CD4-positive, alpha-beta T cell treated with Interleukin-15 for 4 hours (primary cell): ENCODE measurements at places on chromosomes 3 and 15.

DNA sequence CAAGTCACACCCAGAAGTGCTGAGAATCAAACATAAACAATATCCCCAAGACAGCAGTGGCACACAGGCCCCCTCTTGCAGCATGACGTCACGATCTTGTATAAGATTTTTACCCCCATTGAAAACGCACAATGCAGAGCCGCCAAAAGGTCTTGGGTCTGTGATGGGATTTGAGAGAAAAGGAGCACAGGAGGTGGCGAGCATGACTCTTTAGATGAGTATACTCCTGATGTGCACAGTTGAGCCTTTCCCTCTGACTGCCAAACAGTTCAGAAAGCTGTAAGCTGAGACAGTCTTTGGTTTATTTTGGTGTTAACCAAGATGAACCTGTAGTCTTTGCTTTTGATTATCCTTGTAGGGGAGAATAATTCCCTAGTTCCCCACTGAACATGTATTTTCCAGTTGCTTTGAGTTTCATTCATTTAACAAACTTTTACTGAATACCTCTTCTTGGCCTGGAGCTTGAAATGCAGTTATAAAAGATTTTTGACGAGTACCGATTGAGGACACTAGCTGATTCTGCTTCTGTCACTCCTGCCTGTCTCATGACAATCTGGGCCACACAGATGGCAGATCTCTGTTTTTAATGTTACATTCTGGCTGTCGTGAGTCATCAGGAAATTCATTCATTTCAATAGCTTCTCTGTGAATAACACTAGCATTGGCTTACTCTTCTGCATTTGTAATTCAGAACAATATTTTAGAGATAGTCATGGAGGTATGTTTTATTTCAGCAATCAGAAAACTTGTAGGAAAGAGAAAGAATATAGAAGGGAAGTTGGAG is 28.9 kb downstream of the CFAP91 start:
- DNase-seq: no peak

- no peak for DNase-seq
Observed at GRCh38 chr15:44137750-44138149, 57.3 kb downstream of the FRMD5 start.

GRCh38 chr3:99721633-99722007 is 83.2 kb downstream of the COL8A1 start:
- DNase-seq: no peak

- DNase-seq: no peak
Observed at GRCh38 chr3:52879090-52879489, 18.3 kb downstream of the STIMATE start.

DNA sequence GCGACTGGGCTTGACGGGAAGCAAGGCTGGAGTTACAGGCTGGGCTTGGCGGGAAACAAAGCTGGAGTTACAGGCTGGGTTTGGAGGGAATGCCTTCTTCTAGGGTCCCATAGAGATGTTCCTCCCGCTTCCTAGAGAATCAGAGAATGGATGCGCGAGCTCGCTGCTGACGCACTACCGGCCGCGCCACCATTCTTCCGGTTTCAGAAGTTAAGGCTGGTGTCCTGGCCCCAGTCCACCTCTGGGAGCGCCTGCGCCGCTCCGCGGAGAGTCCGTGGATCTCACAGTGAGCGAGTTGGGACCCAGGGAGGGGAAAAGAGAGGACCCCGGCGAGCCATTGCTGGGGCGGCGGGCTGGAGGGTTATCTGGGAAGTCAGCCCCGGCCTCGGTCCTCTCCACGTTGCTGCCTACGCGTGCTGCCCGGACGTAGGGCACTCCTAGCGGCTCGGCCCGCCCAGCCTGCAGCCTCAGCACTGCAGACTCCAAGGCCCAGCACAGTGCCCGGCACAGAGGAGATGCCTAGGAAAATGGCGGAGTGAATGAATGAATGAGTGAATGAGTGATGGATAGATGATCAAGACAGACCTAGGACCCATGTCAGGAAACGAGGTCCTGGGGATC is at the start of gene ZNF502:
ZNF502 (plus strand) TSS at position 206 of the 621 bp plus-strand sequence. CDS start 7,602 bp downstream, outside the sequence.
- peak; percentile 40 for DNase-seq

DNA sequence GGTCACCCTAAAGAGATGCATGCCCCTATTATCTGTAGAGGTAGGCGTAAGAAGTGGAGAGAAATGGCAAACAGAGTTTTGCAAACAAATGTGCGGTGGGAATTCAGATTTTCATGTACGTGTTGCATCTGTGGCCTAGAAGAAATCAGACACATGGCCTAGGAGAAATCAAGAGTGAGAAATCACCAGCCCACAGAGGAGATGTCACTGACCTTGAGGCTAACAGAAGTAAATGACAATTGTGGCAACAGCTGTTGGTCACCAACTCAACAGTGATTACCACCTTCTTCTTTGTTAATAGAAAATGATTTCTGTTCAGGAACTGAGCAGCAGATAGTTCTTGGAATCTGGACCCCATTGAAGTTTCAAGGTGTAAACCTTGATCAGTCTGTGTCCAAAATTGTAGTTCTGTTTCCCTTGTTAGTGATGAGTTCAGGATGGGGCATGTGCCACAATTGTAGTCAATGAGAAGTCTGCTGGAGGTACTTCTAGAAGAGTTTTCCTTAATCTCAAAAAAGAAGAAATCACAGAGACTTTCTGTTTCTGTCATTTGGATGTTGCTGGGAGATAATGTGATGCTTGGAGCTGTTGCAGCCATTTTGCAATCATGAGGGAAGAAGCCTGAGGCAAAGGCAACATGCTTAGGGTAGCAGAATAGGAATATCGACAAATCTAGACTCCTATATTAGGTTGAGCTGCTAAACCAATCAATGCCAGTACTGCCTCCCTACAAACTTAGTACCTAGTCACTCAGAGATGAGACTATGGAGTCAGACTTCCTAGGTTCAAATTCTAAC is 34.3 kb upstream of the RFTN1 start:
- no peak for DNase-seq

- no peak for DNase-seq
Observed at GRCh38 chr15:88932875-88933330, 19.7 kb upstream of the MFGE8 start.

GRCh38 chr3:192731233-192731632 is 3.9 kb upstream of the FGF12 start:
- DNase-seq: no peak

DNA sequence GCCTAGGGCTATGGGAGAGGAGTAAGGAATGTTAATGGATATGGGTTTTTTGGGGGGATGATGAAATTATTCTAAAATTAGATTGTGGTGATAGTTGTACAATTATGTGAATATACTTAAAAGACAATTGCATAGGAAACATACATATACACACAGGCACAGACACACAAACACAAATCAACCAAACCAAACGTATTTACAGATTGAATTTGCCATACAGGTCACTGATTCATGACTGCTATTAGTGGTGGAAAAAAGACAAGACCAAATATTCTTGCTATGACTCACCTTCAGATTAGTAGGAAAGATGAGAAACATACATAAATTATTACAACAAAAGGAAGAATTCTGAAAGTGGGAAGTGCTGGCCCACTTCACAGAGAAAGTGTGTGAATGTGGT is 85.3 kb downstream of the C3orf38 start:
- DNase-seq: no peak

GRCh38 chr3:23698652-23699313 is 107.0 kb upstream of the UBE2E1 start:
- DNase-seq: no peak

DNA sequence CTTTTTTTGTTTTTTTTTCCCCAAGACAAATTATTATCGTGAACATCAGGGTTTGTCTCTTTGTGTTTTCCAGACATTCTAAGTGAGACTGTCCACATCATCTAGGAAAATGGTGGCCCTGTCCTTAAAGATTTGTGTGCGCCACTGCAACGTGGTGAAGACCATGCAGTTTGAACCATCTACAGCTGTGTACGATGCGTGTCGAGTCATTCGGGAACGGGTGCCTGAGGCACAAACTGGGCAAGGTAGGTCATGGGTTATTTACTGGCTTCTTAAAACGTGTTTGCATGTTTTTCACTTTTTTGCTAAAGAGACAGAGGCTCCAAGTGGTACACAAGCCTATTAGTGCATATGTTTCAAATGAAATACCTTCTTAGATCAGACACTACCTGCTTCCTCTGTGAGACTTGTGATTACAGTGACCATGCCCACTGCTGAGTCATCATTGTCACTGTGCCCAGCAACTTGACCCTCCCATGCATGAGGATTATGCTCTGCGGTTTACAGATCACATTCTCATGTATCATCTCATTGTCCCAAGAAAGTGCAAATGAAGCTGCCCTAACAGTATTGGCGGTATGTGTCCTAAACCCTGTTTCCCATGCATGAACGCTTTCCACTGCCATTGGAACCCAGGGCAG is 395.2 kb upstream of the TPM1 start:
- no peak for DNase-seq

DNA sequence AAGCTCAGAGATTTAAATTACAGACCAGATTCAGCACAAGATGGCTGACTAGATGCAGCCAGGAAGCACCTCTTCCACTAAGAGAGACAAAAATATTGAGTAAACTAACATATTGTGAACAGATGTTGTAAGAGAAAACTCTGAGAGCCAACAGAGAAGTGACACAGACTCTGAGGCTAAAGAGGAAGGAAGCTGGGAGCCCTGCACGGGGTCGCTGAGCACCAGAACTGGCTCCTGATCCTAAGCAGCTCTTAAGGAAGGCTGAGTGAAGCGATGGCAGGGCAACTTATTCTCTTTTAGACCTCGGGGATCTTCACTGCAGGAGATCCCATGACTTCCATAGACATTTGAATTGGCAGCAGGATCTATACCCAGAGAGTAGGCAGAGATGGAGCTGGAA is 578.0 kb upstream of the GRM7 start:
- no peak for DNase-seq

- DNase-seq: no peak
Observed at GRCh38 chr3:7285505-7285904, 424.6 kb downstream of the GRM7 start.

- no peak for DNase-seq
Observed at GRCh38 chr3:194865615-194866014, 179.9 kb downstream of the FAM43A start.

GRCh38 chr3:171465763-171466162 is 5.6 kb upstream of the TNIK start:
- no peak for DNase-seq

DNA sequence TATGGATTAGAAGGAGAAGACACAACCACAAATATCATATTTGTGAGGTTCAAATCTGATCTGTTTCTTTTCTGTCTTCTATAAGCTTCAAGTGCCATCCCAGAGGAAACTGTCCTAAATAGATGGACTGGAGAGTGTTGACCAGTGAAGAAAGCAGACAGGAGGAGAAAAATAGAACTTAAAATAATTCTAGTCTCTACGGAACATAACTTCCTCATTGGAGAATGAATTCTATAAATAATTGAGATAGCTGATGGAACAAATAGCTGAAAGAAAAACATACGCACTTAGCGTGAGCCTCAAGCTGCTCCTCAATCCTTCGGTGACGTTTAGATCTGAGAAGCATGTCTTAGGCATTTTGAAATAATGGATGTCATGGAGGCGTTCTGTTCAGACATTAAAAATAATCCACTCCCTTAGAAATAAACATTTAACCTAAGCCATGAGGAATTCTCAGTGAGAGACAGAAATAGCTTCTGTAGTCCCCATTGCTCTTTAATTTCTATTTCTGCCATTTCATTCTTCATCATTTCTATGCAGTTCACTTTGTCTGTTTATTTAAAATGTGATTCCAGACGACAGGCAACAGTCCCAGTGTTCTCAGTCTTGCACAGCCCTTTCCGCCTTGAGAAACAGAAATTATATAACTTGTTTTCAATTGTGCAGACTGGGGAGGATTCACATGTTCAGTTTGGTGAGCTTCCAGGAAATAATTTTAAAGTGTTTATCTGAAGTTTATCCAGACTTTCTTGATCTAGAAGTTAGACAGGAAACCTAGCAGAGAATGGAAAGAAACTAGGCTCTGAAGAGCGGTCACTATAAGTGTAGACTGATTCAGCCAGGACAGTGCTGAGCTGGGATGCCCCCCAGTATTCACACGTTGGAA is 97.3 kb downstream of the NR1D2 start:
- no peak for DNase-seq

DNA sequence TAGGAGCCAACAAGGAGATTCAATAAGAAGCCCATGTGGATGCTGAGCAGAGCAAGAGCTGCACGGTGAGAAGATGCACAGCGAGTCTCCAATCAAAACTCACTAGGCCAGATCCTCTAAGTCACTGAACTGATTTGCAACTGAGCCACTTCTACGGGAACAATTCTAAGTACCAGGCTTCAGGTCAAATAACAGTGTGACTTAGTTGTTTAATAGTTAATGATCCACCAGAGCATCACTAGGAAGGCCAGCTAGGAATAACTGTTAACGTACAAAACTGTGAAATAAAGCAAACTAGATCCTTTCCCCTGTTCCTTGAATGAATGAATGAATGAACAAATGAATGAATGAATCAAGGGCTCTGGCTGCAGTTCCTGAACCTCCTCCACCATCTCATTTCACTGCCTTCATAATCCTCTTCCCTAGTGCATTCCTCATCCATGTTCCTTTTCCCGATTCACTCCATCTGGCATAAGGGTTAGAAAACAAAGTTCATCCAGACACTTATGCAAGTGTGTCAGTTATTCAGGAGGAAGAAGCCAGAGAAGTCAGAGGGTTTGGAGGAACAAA is 59.7 kb downstream of the ATP8B4 start:
- DNase-seq: no peak

GRCh38 chr3:185796431-185797107 is 28.3 kb downstream of the IGF2BP2 start:
- no peak for DNase-seq

DNA sequence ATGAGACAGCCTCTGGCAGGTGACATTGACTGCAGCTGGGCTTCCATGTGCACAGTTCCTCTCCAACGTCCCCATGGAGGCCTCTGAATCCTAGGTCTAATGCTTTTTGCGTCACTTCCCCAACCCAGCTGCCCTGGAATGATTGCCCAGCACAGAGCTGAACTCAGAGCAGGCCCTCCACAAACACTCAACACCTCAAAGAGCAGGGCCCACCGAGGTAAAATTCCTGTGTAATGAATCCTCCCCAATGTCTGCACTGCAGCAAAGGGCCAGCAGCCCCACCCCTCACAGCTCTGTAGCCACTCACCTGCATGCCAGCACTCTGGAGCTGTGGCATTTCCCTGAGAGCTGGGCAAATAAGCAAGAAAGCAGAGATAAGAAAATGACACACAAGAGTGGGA is 42.6 kb upstream of the DUSP7 start:
- DNase-seq: no peak

DNA sequence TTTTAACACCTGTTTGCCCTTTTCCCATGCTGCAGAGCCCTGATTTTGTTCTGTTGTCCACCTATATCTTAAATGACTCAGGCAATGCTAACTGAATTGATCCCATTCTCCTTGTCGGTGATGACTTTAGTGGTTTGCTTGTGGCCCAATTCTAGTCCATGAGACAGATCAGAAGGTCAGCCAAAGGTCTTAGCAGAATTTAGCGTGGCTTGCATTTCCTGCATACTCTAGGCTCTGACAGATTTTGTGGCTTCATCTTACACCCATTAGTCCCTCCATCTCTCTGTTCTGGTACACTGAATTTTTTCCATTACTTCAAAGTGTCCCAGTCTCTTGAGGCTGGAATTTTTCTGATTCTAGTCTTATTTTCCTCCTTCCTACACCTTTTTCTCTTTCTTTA is 161.9 kb downstream of the STAC start:
- no peak for DNase-seq
